ENCODE measurements at places on chromosomes 13 and 19. TPM values are rescaled to one million over a fixed set of nuclear protein-coding genes. Genes with fewer than 3 reads are reported as not detected.

Gene ZNF433
- 5.1 TPM for total RNA-seq

Gene TMEM150B
- 23.9 TPM for total RNA-seq

Gene CYP2B6
- total RNA-seq = 1.9 TPM

Gene PABPC3
- total RNA-seq = 0.12 TPM

Gene FXYD1
- total RNA-seq = 67.6 TPM

Gene TSSK6
- 1.8 TPM for total RNA-seq

- no peak overlapping the region for H3K4me3 ChIP-seq
- H3K27ac ChIP-seq = no peak overlapping the region
- no peaks in the 10 kb centered on the region for H3K36me3 ChIP-seq
- no peak for DNase-seq
These were observed 18.3 kb upstream of the ENOX1 start for GRCh38 chr13:43805071-43805468.

GRCh38 chr19:41447732-41448332, 4.9 kb downstream of the ERICH4 start:
- no peak for DNase-seq
- H3K4me3 ChIP-seq = peak overlapping the region; percentile 32
- no peaks in the 10 kb centered on the region for H3K27me3 ChIP-seq
- peak overlapping the region; percentile 60 for H3K27ac ChIP-seq
- H3K4me1 ChIP-seq = no peaks in the 10 kb centered on the region

DNA sequence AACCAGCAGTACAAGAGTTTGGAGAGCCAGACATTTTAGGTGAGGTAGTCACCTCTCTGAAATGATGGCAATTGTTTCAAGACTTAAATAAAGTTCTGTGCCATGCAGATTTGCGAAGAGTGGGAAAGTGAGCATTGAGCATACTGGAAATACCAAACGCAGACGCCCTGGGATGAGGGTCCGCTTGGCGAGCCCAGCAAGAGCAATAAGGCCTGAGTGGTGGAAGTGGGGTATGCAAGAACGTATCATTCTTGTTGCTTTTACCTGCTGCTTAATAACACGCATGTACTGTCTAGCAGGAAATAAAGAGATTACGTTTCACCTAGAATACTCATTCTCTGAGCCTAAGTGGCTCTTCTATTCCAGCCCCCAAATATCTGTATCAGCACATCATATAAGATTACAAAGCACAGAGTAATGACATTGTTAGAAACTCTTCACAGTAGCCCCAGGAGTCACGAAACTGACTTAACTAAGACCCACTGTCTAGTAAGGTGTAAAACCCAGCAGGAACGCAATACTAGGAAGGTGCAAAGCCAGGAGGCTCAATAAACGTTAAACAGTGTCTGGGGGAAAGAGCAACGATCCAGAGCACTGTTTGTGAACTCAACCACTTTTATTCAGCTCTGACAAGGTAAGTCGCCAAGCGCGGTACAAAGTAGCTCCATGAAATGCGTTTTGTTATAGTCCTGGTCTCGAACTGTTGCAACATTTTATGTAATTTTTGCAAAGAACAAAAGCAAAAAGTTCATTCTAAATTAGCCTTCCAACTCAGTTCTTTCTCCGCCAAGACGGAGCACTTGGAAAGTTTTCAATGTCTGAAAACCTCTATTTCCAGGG, 1.2 kb downstream of the RCBTB2 start:
- no peak for DNase-seq
- peak overlapping the region; percentile 78 for H3K4me3 ChIP-seq
- peak overlapping the region; percentile 99 for H3K27ac ChIP-seq
- H3K27me3 ChIP-seq = no peaks in the 10 kb centered on the region
- no peaks in the 10 kb centered on the region for H3K36me3 ChIP-seq

DNA sequence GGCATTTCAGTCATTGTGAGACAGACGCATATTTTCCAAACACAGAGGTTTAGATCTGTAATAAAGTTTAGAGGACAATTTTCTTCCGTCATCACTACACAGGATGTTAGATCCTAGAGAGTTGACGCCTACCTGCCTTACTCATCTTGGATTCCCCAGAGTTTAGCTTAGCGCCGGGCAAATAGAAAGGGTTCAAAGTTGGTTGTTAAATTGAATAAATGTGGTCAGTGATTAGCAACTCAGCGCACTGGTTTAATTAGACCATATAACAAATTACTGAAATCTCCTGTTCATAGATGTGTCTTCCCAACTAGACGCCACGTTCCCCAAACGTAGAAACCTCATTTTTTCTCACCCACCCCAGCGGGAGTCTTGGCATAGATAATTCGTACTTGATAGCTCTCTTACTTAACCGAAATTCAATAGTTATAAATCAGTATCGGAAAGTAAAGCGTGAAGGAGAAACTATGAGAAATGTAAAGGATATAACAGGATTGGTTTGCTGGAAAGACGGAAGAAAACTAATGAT, 726 bp upstream of the UFM1 start:
- H3K27me3 ChIP-seq = no peaks in the 10 kb centered on the region
- peaks cover 3% of the 10 kb centered on the region for H3K36me3 ChIP-seq
- no peak for DNase-seq
- H3K4me1 ChIP-seq = peaks cover 12% of the 10 kb centered on the region
- peak overlapping the region; percentile 72 for H3K4me3 ChIP-seq

GRCh38 chr13:40211586-40211968, 454.9 kb downstream of the FOXO1 start:
- no peak overlapping the region for H3K27ac ChIP-seq
- no peaks in the 10 kb centered on the region for H3K36me3 ChIP-seq
- peaks cover 3% of the 10 kb centered on the region for H3K4me1 ChIP-seq
- DNase-seq = no peak
- H3K4me3 ChIP-seq = no peak overlapping the region

DNA sequence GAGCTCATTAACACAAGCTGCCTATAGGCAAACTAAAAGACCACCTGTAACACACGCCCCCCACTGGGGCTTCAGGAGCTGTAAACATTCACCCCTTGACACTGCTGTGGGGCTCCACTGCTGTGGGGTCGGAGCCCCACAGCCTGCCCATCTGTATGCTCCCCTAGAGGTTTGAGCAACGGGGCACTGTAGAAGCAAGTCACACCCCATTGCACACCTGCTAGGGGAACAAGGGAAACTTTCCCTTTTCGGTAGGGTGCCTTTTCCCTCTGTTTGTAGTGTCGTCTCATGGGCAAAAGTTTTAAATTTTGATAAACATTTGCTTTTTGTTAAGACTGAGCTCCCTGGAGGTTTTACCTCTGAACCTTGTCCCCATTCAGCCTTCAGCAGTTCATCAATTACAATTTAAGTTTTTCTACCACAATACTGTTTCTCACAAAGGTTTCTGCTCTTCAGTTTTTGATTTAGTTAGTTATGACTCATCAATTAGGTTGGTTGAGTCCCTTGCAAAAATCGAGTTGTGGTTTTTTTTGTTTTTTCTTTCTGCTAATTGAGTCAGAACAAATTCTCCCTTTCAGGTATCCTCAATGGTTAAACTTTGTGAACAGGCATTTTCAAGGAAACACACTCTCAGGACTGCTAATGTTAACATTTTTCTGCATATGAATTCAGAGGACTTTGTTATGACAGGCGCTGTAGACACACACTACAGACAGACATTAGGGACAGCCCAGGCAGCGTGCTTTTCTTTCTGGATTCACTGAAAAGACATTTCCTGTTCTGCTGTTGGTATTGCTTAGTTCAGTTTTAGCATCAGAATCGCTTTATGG, 35.1 kb downstream of the ZNF433 start:
- peaks cover 10% of the 10 kb centered on the region for H3K36me3 ChIP-seq
- no peaks in the 10 kb centered on the region for H3K27me3 ChIP-seq
- H3K4me3 ChIP-seq = no peak overlapping the region
- no peak overlapping the region for H3K27ac ChIP-seq
- H3K4me1 ChIP-seq = no peaks in the 10 kb centered on the region

- no peak for DNase-seq
- no peaks in the 10 kb centered on the region for H3K36me3 ChIP-seq
- H3K4me1 ChIP-seq = no peaks in the 10 kb centered on the region
- no peak overlapping the region for H3K27ac ChIP-seq
- H3K4me3 ChIP-seq = no peak overlapping the region
These were observed 103.7 kb downstream of the LACC1 start for GRCh38 chr13:43983373-43983772.

DNA sequence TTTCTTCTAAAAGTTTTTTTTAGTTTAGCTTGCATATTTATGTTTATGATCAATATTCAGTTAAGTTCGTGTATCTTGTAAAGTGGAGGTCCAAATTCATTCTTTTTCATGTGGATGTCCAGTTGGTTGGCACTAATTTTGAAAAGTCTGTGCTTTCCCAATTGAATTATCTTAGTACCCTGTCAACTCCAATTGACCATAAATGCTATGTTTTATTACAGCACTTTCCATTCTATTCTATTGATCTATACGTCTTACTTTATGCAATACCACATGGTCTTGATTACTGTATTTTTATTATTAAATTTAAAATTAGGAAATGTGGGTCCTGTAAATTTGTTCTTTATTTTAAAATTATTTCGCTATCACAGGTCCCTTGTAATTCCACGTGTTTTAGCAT, 837.6 kb upstream of the SLC10A2 start:
- no peak overlapping the region for H3K27ac ChIP-seq
- no peak for DNase-seq

- no peak for DNase-seq
- no peak overlapping the region for H3K4me3 ChIP-seq
- H3K27ac ChIP-seq = no peak overlapping the region
- no peaks in the 10 kb centered on the region for H3K36me3 ChIP-seq
- H3K27me3 ChIP-seq = no peaks in the 10 kb centered on the region
- H3K4me1 ChIP-seq = no peaks in the 10 kb centered on the region
These were observed 98.0 kb downstream of the PRR20E start for GRCh38 chr13:57264965-57265364.

GRCh38 chr19:950352-951066, 24.7 kb downstream of the ARID3A start:
- no peaks in the 10 kb centered on the region for H3K36me3 ChIP-seq
- H3K27me3 ChIP-seq = no peaks in the 10 kb centered on the region
- H3K4me1 ChIP-seq = peaks cover 11% of the 10 kb centered on the region
- no peak overlapping the region for H3K27ac ChIP-seq
- H3K4me3 ChIP-seq = no peak overlapping the region

DNA sequence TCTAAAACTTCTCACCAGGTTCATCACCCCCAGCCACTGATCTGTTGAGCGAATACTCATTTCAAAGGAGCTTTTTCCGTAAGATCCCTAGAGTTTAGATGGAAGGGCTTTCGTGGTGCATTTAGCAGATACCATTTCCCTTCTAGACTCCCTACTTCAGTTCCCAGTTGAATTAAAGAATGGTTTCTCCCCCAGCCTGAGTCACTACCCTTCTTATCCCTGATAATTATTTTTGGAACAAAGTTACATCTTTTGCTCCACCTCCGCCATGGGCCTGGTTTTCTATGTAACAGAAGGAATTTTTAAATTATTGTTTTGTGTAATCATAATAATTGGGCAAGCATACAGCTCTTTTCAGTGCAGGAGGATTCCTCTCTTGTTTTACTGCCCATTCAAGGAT, 22.0 kb downstream of the USPL1 start:
- no peak for DNase-seq
- no peaks in the 10 kb centered on the region for H3K27me3 ChIP-seq
- peaks cover 51% of the 10 kb centered on the region for H3K36me3 ChIP-seq

DNA sequence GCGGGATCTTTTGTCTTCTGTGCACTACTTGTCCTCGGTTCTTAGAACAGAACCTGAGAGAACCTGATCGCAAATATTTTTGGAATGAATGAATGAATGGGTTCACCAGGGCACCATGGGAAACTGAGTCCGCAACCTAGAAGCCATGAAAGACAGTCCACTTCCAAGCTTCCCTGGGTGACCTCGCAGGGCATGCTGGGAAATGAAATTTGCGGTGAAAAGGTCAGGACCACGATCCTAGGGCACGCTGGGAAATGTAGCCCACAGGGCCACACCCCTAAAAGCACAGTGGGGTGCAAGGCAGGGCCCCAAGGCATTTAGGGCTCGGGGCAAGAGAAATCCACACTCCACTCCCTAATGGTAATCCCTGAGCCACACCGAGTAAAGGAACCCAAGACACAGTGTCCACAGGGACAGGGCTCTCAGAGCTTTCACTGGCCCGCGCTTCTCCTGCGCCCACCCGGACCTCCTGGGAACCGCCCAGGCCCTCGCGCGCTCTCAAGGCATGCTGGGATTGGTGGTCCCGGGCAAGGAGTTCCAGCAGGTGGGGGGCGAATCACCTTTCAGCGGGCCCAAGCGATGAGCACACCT, 1.1 kb upstream of the PPP1R12C start:
- H3K36me3 ChIP-seq = no peaks in the 10 kb centered on the region
- H3K4me1 ChIP-seq = peaks cover 30% of the 10 kb centered on the region
- peak; percentile 77 for DNase-seq
- H3K4me3 ChIP-seq = peak overlapping the region; percentile 68

DNA sequence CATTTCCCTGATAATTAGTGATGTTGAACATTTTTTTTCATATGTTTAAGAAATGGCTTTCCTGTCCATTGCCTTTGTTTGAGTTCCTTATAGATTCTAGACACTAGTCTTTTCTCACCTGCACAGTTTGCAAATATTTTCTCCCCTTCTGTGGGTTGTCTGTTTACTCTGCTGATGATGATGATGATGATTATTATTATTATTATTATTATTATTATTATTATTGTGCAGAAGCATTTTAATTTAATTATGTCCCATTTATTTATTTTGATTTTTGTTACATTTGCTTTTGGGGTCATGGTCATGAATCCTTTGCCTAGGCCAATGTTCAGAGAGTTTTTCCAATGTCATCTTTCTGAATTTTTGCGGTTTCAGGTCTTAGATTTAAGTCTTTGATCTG, 492.5 kb upstream of the TSHZ3 start:
- no peaks in the 10 kb centered on the region for H3K27me3 ChIP-seq
- H3K36me3 ChIP-seq = no peaks in the 10 kb centered on the region
- no peaks in the 10 kb centered on the region for H3K4me1 ChIP-seq
- no peak overlapping the region for H3K4me3 ChIP-seq

GRCh38 chr19:18284712-18285360, 3.4 kb upstream of the JUND start:
- peaks cover 13% of the 10 kb centered on the region for H3K4me1 ChIP-seq
- H3K4me3 ChIP-seq = no peak overlapping the region
- no peaks in the 10 kb centered on the region for H3K36me3 ChIP-seq
- H3K27me3 ChIP-seq = no peaks in the 10 kb centered on the region
- H3K27ac ChIP-seq = peak overlapping the region; percentile 55
- DNase-seq = no peak

GRCh38 chr13:28204690-28205443, 66.5 kb downstream of the PAN3 start:
- no peaks in the 10 kb centered on the region for H3K36me3 ChIP-seq
- H3K4me3 ChIP-seq = no peak overlapping the region
- no peak overlapping the region for H3K27ac ChIP-seq
